ENCODE measurements at places on chromosomes 16 and 17. TPM values are rescaled to one million over a fixed set of nuclear protein-coding genes. Genes with fewer than 3 reads are reported as not detected.

Gene OVCA2
- total RNA-seq, result 40.3 TPM

Gene LGALS9B
- total RNA-seq, result not detected

Gene CDR2
- total RNA-seq, result 22.4 TPM

Gene SYNGR3
- total RNA-seq, result 3.4 TPM

Gene FGF11
- total RNA-seq, result not detected

Gene PDE6G
- total RNA-seq, result not detected

Gene SBK1
- not detected for total RNA-seq

Gene ARL2BP
- total RNA-seq, result 100 TPM

Measured in H4 (cell line).